A549 treated with RU486 at 1 μM for 4 hours (cell line): ENCODE measurements at places on chromosomes 6 and 20. TPM values are rescaled to one million over a fixed set of nuclear protein-coding genes. Genes with fewer than 3 reads are reported as not detected.

The RFX6 gene
- not detected in 5 replicates for total RNA-seq

The DEFB118 gene
- total RNA-seq: not detected in 5 replicates

The FRMD1 gene
- 0.01 to 0.12 TPM (median 0.06 TPM) in 3 of 5 replicates, not detected in the others for total RNA-seq

The SIRPG gene
- not detected in 5 replicates for total RNA-seq

The TP53TG5 gene
- total RNA-seq: not detected in 5 replicates

The PDE10A gene
- 29.1 to 34.8 TPM (median 33.0 TPM) in 5 replicates for total RNA-seq
